CD4-positive, alpha-beta T cell treated with Interleukin-6 for 4 hours (primary cell): ENCODE measurements at places on chromosomes 12 and 14.
A peak's percentile ranks its signal among the peaks of the same experiment; 100 is the strongest.

GRCh38 chr14:56304456-56304855 is 186.2 kb downstream of the PELI2 start:
- no peak for DNase-seq

DNA sequence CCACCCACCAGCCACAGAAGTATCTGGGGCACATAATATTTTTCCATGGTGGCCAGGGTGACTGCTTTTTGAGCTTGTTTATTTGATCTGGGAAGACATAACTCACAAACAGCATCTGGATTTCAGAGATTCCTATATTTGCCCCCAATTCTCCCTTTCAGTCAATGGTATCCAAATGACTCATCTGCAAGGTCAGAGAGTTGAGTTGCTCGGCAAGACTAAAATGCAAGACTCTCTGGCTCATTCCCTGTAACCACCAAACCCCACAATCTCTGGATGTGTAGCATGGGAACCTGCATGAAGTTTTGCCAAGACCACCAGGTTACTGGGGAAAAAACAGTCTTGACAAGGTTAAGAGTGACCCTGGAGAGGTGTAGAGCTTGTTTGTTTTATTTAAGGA is 174.9 kb upstream of the FAR2 start:
- no peak for DNase-seq

DNA sequence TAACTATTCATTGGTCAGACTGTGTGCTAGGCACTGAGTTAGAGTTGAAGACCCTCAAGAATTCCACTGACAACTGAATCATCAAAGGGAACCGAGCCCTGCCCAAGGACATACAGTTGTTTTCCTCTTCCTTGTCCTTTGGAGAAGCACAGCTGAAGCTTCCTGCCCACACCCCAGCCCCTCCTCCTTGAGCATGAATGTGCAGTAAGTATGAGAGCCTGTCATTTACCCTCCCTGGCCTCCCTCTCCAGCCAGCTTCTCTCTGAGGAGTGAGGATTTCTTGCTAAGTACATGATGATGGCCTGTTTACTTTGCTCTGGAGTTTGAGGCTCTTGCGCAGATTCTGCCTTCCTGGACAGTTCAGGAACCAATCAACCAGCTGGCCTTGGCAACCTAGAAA is 235.2 kb downstream of the CACNA1C start:
- no peak for DNase-seq

GRCh38 chr12:79448816-79449215 is 241.9 kb downstream of the PAWR start:
- DNase-seq = no peak

DNA sequence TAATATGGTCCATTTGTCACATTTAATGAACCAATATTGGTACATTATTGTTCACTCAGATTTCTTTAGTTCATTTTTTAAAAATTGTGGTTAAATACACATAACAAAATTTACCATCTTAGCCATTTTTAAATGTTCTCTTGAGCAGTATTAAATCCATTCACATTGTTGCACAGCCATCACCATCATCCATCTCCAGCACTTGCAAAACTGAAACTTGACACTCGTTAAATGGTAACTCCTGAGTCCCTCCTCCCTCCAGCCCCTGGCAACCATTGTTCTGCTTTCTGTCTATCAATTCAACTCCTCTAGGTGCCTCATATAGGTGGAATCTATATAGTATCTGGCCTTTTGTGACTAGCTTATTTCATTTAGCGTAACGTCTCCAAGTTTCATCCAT is 86.4 kb downstream of the ACACB start:
- DNase-seq = no peak

DNA sequence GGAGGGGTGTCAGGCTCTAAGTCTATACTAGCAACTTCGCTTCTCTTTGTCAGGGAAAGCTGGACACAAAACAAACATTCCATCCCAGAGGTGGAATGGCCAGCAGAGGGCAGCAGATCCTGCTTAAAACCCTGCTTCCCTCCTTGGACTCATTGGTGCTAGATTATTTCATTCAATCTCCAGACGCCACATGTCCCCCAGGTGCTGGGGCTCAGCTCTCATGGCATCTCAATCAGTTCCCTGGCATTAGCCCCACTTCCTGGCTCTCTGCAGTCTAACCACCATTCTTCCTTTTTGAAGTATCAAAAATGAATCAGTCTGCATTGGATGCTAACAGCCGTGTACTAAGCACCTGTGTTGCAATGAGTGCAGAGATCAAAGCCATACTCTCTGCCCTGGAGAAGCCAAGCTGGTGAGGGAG is 8.1 kb upstream of the PPP1R1A start:
- peak; percentile 63 for DNase-seq
